Cortex of kidney (tissue), 1 donor: ENCODE measurements at places on chromosomes 2 and 18.

GRCh38 chr2:102438578-102438977 lies 15.6 kb downstream of the IL18RAP start:
- no peak for DNase-seq

DNA sequence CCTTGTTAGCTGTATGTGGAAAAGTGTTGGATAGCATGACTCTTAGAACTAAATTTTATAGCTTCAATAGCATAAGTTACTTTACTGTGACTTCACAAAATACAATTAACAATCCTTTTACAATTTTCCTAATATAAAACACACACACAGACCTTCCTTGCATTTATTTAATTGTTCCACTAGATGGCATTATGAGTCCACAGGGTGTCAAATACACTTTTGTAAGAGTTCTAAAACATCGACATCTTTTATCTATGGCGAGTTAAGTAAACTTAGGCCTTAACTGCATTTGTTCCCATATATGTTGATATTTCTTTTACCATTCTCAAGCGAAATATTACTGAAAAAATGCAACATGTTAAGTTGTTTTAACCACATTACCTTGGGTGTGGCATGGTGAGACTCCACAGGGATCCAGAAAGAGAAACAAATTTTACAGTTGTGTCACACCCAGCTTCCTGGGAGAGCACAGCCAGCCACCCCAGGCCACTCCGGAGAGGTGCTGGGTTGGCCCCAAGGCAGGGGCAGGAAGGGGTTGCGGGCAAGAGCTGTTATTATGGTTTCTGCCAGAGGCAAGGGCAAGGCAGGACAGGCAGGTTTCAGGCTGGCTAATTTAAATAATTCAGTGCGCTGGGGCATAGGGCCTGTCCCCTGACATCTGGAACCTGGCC lies 312.4 kb upstream of the MC4R start:
- DNase-seq, result no peak

GRCh38 chr2:235843591-235844395 lies 324.4 kb downstream of the GBX2 start:
- no peak for DNase-seq

DNA sequence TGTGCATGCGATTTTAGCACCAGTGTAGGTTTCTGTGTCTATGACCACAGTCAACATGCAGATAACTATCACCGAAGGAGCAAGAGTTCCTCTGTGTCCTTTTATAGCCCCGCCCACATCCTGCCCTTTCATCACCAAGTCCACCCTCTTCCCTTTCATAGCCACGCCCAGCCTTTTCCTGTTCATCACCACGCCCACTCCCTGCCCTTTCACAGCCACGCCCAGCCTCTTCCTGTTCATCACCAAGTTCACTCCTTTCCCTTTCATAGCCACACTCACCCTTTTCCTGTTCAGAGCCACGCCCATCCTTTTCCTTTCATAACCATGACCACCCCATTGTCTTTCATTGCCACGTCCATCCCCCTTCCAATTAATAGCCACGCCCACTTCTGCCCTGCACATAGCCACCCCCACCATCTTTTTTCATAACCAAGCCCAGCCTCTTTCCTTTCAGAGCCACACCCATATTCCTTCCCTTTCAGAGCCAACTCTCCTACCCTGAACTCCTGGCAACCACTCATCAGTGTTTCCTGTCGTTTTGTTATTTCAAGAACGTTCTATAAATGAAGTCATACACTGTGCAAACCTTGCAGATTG lies 273.9 kb downstream of the MYT1L start:
- no peak for DNase-seq

DNA sequence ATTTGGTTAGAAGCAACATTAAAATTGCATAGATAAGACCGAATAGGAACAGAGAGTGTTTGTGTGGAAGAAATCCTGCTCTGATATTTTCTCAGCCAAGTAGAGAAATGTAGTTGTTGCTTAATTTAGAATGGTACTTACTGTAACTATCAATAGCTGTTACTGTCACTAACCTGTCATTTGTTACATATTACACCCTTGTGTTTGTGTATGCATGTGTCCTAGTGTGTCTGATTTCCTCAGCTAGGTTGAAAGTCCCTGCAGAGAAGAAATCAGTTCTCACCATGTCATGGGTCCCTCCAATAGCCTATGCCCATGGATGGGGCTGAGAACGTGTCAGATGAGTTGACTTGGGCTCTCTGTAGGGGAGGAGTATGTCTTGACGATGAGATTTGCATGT lies 94.4 kb downstream of the SPTBN1 start:
- no peak for DNase-seq

DNA sequence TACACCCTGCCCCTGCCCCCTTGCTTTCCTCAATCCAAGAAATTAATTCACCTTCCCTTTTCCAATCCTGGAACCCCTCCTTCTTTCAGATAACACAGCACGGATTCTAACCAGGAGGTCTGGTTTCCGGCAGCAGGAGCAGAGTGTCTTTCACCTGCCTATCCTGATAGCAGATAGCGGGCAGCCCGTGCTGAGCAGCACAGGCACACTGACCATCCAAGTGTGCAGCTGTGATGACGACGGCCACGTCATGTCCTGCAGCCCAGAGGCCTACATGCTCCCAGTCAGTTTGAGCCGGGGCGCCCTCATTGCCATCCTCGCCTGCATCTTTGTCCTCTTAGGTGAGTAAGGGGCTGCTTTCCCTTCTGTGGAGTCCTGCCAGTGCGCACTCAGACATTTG lies 216.7 kb downstream of the CDH20 start:
- DNase-seq, result no peak

- no peak for DNase-seq
Observed at GRCh38 chr2:220434385-220434784, 807.0 kb downstream of the SLC4A3 start.

- DNase-seq, result no peak
Observed at GRCh38 chr18:2908946-2909335, 62.1 kb downstream of the EMILIN2 start.

GRCh38 chr18:23938043-23938756 lies 76.4 kb upstream of the TTC39C start:
- no peak for DNase-seq

GRCh38 chr18:34647251-34647650 lies 62.8 kb upstream of the DTNA start:
- DNase-seq, result no peak

DNA sequence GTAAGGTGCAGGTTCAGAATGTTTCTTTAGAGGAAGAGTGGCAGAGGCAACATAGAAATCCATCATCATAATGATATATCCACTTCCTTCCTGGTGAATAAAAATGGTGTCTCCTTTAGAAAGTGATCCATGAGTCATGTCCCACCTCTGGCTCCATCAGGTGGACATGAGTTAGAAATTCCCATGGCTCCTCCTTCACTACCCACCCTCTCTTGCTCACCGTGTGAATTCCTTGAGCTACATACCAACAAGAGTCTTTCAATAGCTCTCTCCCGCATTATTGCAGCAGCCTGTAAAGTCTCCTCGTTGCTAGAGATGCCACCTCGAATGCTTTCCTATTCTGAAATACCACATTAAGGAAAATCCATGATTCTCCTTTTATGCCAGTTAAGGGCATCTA lies 317.6 kb downstream of the LNPK start:
- DNase-seq, result no peak

DNA sequence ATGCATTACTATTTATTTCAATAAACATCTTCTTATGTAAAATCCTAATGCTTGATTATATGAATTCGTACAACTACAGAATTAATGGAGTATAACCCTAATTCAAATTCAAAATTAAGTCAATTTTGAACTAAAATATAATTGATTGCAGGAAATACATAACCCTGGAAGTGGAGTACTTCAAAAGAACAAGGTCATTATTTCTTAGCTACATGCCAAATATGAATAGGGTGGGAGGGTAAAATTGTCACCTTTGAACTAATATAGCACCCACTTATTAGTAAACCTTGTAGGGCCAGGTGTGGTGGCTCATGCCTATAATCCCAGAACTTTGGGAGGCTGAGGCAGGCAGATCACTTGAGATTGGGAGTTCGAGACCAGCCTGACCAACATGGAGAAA lies 895.4 kb upstream of the ACVR2A start:
- no peak for DNase-seq

- no peak for DNase-seq
Observed at GRCh38 chr2:204239411-204240165, 303.0 kb downstream of the ICOS start.

DNA sequence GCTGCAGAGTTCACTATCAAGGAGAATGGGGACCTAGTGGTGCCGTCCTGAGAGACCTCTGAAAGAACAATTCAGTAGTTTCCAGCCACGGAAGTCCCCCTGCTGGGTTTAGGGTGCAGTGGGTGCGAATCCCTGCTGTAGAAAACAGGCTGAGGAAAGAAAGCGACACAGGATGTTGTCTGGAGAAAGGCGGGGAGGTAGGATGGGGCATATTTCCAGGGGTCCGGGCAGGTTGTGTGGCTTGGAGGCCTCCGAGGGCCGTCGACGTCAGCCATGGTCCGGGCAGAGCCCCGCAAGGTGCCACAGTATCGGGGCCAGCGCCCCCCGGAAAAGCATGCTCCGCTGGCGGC lies 807 bp upstream of the CREB1 start:
- no peak for DNase-seq

DNA sequence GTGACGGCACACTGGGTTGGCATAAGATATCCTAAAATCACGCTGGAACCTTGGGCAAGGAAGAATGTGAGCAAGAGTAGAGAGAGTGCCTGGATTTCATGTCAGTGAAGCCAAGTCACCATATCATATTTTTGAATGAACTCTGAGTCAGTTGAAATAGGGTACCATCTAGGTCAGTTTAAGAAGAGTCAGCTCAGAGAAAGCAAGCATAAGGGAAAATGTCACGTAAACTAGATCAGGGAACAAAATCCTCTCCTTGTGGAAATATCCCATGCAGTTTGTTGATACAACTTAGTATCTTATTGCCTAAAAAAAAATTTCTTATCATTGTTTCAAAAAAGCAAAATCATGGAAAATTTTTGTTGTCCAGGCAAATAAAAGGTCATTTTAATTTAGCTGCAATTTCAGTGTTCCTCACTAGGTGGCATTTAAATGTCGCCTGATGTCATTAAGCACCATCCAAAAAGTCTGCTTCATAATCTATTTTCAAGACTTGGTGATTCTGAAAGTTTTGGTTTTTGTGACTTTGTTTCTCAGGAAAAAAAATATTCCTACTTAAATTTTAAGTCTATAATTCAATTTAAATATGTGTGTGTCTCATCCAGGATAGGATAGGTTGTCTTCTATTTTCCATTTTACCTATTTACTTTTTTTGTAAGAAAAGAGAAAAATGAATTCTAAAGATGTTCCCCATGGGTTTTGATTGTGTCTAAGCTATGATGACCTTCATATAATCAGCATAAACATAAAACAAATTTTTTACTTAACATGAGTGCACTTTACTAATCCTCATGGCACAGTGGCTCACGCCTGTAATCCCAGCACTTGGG lies 19.6 kb downstream of the RSAD2 start:
- no peak for DNase-seq

GRCh38 chr2:176088048-176088936 lies 4.2 kb upstream of the HOXD13 start:
- DNase-seq, result no peak

DNA sequence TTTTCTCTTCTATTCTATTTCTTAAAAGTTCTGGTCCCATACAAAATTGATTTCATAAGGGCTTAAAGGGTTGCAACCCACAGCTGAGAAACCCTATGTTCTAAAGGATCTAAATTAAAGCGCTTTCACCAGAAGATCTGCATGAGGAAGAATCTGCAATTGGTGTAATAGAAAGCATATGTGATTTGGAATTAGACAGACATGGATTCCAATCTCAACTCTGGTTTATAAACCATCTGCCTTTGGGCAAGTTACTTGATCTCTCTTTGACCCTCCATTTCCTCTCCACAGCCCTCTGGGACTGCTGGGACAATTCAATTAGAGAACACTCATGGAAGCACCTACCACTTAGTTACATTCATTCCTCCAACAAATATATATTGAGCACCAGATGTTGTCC lies 178.7 kb downstream of the ANTXR1 start:
- DNase-seq, result no peak

GRCh38 chr18:53283708-53284107 lies 940.8 kb downstream of the MBD2 start:
- DNase-seq, result no peak

DNA sequence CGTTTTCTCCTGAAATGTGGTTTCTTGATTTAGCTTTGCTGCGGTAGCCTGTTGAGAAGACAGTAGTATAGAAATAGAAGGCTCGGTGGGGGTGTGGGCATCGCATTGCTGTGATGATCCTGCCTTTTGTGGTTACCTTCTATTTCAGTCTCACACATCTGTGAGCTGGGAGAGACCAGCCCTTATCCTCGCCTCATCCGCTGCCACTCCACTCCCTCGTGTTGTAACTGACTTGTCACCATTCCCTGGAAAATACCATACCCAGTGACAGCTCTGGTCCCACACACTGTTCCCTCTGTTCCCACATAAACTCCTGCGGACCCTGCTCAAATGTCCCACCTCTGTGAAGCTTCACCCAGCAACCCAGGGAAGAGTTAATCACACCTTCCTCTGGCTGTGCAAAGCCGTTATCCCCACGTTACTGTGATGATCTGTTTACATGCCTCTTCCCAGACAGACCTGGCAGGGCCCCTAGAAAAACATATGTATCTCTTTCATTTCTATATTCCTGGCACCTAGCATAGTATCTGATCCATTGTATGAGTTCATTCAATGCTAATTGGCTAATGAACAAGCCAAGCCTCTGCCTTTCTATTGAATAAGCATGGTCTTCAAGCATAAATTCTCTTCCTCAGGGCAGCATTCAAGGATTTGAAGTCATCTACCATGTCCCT lies 114.6 kb downstream of the MAPK4 start:
- DNase-seq, result no peak

GRCh38 chr2:74835831-74836674 lies 2.1 kb downstream of the HK2 start:
- DNase-seq, result no peak

DNA sequence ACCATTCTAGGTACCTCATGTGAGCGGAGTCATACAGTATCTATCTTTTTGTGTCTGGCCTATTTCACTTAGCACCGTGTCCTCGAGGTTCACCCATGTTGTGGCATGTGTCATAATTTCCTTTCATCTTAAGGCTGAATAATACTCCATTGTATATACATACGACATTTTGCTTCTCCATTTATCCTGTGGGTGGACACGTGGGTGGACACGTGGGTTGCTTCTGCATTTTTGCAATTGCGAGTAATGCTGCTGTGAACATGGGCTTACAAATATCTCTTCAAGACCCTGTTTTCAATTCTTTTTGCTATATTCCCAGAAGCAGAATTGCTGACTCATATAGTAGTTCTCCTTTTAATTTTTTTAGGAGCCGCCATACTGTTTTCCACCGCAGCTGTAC lies 243.6 kb upstream of the EPAS1 start:
- DNase-seq, result no peak
